ENCODE measurements at places on chromosomes 7 and 10.

GRCh38 chr7:7944619-7945282, 23.8 kb upstream of the GLCCI1 start:
- DNase-seq: peak; percentile 32

DNA sequence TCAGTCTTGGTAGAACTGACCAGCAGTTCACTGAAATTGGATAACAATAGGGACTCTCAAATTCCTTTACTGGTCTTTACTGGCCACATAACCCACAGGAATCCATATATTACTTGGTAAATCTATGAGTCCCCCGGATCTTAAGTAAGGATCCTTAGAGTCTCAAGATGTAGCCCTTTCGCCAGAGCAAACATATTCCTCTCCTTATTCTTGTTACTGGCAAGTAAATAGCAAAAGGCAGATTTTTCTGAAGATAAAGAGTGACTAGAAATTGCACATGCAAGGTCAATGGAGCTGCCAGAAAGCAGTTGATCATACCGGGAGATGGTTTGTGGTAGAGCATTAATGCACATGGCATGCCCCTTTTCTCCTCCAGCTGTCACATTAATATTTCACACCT, 283.0 kb downstream of the HDAC9 start:
- DNase-seq: no peak

GRCh38 chr10:77244286-77244685, 393.3 kb downstream of the KCNMA1 start:
- DNase-seq: no peak

- no peak for DNase-seq
Observed at GRCh38 chr7:126699707-126700106, 553.0 kb downstream of the GRM8 start.

DNA sequence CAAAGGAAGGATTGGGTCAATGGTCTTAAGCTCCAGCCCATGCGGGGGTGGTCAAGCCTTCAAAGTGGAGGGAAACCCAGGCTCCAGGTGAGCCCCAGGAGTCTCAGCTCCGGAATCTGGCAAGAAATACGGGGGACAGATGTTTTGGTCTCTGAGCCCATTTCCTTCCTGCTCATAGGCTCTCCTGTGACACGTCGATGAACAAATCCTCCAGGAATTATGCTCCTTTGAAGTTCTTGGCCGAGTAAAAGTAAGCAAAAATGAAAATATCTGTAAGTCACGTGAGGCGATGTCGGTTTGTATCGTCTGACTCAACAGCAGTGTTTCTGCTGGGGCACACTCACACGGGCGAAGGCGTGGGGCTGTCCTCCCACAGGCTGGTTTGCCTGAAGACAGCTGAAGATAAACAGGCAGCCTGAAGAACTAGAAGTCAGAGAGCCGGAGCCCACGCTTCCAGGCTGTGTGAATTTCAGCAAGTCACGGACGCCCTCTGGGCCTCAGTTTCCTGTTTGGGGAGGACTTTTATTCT, 52.6 kb upstream of the SMNDC1 start:
- no peak for DNase-seq

GRCh38 chr10:77836299-77836820, 90.2 kb downstream of the DLG5 start:
- peak; percentile 29 for DNase-seq

DNA sequence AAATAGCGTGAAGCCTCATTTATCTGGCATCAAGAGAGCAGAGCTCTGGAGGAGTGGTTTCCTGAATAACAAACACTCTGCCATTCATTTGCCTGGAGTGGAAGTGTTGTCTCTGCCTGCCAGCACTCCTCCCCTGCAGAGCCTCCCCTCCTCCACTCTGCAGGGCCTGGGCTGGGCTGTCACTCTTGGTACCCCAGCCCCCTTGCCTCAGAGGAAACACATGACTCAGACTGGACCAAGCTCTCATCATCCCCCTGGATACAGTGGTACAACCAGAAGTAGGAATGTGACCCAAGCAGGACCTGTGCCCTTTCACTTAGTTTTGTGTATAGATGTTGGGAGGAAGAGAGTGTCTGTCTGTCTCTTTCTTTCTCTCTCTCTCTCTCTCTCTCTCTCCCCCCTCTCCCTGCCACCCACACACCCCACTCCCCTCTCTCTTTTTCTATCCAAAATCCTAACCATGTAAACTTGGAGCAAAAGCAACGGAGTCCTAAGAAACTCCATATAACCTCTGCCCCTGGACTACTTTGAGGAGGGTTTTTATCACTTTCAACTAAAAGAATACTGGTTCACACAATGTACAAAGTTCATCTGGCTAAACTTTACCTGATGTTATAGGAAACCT, 43.9 kb downstream of the DOCK4 start:
- no peak for DNase-seq

DNA sequence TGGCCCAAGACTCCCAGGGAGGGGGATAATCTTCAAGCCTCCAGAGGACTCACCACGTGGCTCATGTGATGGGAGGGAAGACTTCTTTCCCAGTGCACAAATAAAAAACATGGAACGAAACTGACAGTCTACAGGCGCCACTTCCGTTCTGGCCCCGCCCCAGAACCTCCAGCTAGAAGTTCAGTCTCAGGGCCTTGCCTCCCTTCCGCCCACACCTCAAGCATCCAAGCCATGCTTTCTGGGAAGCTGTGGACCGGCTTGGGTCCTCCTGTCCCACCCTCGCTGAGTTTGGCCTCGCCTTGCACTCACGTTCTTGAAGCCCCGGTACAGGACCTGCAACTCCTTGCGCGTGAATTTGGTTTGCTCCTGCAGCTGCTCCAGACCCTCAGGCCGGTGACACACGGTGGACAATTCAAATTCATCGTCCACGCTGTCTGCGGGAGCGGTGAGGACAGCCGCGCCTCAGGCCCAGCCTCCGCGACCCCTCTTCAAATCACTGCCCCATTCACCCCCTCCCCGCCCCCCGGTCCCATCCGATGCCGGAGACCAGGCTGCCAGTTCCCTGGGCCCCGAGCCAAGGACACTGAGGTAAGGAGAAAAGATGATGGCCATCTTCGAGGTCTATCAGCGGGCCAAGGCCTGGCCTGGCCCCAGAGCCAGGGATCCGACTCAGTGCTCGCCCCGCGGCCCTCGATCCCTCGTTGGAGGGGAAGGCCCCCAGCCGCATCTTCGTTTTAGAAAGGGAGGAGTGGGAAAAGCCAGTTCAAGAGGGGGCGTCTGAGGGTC, 10.7 kb upstream of the OGA start:
- DNase-seq: no peak

DNA sequence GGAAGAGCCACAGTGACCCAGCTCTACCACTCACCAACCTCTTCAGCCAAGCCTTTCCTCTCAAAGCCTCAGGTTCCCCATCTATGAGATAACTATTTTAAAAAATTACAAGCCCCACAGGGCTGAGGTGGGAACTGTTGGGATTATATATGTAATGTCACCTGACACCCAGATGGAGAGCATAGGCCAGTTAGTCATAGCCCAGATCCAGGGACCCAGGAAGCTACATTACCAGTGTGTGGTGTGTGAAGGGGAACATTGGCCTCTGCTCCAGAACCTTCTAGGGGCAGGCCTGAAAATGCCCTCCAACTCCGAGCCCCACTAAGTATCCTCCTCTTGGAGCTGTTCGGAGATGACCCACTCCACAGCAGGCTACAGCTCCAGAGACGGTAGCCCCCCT, 162.4 kb downstream of the NRF1 start:
- DNase-seq: no peak

- DNase-seq: no peak
Observed at GRCh38 chr10:34213805-34214197, 601.3 kb downstream of the PARD3 start.

- DNase-seq: no peak
Observed at GRCh38 chr7:45048748-45049147, 40.0 kb downstream of the NACAD start.

- no peak for DNase-seq
Observed at GRCh38 chr10:103120977-103121735, 71.9 kb downstream of the NT5C2 start.

All from naive thymus-derived CD4-positive, alpha-beta T cell (primary cell).